ENCODE measurements at places on chromosomes 6 and 20. TPM values are rescaled to one million over a fixed set of nuclear protein-coding genes. Genes with fewer than 3 reads are reported as not detected.
A peak's percentile ranks its signal among the peaks of the same experiment; 100 is the strongest.

GRCh38 chr6:136465766-136466303 is 84.4 kb downstream of the MAP7 start:
- H3K4me1 ChIP-seq, result peaks cover 1% of the 10 kb centered on the region
- H3K4me3 ChIP-seq, result no peak overlapping the region
- no peaks in the 10 kb centered on the region for H3K36me3 ChIP-seq
- H3K27ac ChIP-seq, result no peak overlapping the region
- no peaks in the 10 kb centered on the region for H3K27me3 ChIP-seq

DNA sequence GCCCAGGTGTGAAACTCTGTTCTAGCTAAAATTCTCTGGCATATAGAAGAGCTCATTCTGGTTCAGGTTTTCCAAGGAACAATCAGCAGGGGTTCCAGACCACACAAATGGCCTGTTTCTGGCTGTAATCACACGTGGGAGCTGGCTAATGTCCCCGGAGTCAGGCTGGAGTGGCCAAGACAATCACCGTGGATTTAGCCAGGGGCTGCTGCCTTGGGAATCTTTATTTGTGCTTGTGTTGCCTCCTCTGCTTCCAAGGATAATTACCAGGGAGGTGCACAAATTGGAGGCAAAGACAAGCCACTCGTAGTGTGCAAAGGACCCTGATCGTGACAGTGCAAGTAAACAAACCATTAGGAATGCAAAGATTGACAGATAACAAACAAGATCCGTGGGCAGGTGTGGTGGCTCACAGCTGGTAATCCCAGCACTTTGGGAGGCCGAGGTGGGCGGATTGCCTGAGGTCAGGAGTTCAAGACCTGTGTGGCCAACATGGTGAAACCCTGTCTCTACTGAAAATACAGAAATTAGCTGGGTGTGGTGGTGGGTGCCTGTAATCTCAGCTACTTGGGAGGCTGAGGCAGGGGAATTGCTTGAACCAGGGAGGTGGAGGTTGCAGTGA is 77.3 kb downstream of the KCNB1 start:
- peaks cover 3% of the 10 kb centered on the region for H3K4me1 ChIP-seq
- H3K4me3 ChIP-seq, result no peak overlapping the region
- no peaks in the 10 kb centered on the region for H3K27me3 ChIP-seq
- no peak overlapping the region for H3K27ac ChIP-seq

DNA sequence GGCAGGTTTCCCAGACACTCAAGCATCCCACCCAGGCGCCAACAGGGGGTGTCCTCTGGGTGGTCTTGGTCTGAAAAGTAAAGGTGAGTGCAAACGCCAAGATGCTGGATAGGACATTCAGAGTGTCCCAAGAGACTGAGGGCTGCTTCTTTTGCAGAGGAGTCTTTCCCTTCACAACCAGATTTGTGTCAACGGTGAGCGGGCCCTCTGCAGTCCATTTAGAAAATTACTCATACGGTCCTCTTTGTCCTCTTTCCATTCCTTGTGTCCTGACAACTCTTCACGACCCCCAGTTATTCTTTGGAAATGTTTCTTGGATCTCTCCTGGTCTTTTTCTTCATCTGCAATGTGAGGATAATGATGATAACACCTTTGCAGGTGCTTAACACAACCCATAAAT is 257.8 kb downstream of the CDC5L start:
- DNase-seq, result no peak
- H3K36me3 ChIP-seq, result no peaks in the 10 kb centered on the region
- no peaks in the 10 kb centered on the region for H3K27me3 ChIP-seq
- H3K4me1 ChIP-seq, result no peaks in the 10 kb centered on the region
- H3K27ac ChIP-seq, result no peak overlapping the region
- no peak overlapping the region for H3K4me3 ChIP-seq

- H3K27ac ChIP-seq, result no peak overlapping the region
- H3K27me3 ChIP-seq, result no peaks in the 10 kb centered on the region
- H3K4me1 ChIP-seq, result peaks cover 4% of the 10 kb centered on the region
- no peaks in the 10 kb centered on the region for H3K36me3 ChIP-seq
Observed at GRCh38 chr6:18586133-18586532, 199.0 kb downstream of the RNF144B start.

DNA sequence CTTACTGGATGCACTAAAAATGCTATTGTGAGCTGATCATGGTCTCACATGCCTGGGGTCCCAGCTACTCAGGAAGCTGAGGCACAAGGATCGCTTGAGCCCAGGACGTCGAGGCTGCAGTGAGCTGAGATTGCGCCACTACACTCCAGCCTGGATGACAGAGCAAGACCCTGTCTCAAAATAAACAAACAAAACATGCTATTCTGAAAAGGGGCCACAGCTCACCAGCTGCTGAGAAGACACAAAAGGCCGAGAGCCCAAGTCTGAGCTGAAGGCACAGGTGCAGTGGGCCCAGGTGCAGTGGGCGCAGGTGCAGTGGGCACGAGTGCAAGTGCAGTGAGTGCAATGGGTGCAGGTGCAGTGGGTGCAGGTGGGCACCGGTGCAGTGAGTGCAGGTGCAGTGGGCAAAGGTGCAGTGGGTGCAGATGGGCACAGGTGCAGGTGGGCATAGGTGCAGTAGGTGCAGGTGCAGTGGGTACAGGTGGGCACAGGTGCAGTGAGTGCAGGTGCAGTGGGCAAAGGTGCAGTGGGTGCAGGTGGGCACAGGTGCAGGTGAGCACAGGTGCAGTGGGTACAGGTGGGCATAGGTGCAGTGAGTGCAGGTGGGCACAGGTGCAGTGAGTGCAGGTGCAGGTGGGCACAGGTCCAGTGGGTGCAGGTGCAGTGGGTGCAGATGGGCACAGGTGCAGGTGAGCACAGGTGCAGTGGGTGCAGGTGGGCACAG is 16.0 kb downstream of the ZBTB46 start:
- no peak overlapping the region for H3K4me3 ChIP-seq
- no peaks in the 10 kb centered on the region for H3K4me1 ChIP-seq
- DNase-seq, result peak; percentile 63
- no peaks in the 10 kb centered on the region for H3K27me3 ChIP-seq
- no peak overlapping the region for H3K27ac ChIP-seq

- no peak for DNase-seq
- H3K27me3 ChIP-seq, result peaks cover 37% of the 10 kb centered on the region
- H3K4me1 ChIP-seq, result no peaks in the 10 kb centered on the region
- H3K36me3 ChIP-seq, result no peaks in the 10 kb centered on the region
- no peak overlapping the region for H3K4me3 ChIP-seq
Observed at GRCh38 chr20:64090165-64090564, 6.0 kb upstream of the LKAAEAR1 start.

DNA sequence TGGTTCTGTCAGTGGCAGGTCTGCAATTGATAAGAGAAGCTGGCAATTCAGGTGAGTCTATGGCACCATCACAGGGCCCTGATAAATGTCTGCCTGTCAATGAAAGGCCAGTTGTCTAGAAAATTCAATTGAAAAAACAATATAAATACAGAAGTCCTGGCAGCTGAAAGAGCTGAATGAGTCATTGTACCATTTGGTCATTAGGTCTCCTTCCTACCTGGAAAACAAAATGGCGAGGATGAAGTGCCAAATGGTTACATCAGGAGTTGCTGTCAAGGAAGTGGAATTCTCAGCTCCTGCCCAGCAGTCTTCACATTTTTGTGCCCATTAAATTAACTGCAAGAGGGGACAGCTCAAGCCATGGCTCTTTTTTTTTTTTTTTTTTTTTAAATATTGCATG is 37.7 kb downstream of the PEX7 start:
- H3K27me3 ChIP-seq, result no peaks in the 10 kb centered on the region
- H3K4me3 ChIP-seq, result no peak overlapping the region
- peaks cover 4% of the 10 kb centered on the region for H3K36me3 ChIP-seq
- H3K27ac ChIP-seq, result no peak overlapping the region
- peaks cover 5% of the 10 kb centered on the region for H3K4me1 ChIP-seq

DNA sequence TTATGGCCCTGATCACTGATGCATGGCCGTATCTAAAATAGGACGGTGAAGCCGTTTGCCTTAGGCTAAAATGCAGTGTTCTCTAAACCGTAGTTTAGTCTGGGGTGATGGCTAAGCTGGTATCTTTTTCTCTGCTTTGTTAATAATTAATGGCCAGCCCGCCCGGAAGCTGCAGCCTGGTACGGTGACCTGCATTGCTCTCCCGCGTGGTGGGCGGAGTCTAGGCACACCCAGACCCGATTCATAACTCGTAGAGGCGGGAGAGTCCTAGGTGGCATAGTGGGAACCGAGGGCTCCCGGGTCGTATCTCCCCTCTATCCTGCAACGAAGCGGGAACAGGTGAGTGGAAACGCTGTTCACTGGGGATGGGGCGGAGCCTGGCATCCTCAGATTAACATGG is 5.5 kb downstream of the CDH4 start:
- H3K4me3 ChIP-seq, result no peak overlapping the region
- DNase-seq, result no peak
- H3K4me1 ChIP-seq, result no peaks in the 10 kb centered on the region

GRCh38 chr6:39152262-39152661 is 37.3 kb upstream of the SAYSD1 start:
- no peaks in the 10 kb centered on the region for H3K36me3 ChIP-seq
- no peak overlapping the region for H3K27ac ChIP-seq
- no peak overlapping the region for H3K4me3 ChIP-seq
- H3K27me3 ChIP-seq, result no peaks in the 10 kb centered on the region
- DNase-seq, result no peak

DNA sequence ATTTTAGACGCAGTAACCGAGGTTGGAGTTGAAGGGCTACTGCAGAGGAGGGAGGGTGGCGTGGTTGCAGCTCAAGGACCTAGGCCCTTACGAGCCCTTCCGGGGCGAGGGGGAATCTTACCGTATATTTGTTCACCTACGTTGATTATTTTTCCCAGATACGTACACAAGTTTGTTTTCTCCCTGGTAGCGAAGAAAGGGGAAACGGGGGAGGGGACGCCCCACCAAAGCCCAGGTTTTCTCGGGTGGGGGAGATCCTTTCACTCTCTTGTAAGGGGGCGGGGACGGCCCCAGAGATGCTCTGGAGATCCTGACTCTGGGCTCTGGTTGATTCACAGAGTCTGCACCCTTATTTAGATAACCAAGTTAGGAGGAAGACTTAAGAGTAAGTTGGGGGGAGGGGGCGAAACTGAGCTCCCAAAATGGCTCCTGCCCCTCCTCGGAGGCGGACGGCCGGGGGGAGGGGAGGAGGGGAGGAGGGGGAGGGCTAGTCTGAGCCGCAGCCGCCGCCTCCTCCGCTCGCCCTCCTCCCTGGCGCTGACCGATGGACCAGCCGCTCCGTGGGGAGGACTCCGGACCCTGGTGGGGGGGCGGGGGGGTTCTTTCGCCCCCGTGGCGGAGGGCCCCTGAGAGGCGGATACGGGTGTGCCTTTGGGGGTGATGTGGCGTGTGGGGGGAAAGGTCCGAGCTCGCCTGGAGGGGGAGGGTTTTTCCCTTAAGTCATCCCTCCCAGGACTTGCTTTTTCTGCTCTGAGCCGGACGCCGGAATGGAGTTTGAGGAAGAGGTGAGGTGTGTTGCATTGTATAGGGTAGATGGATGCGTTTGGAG is 2.2 kb downstream of the BRD2 start:
- peak; percentile 94 for DNase-seq
- peak overlapping the region; percentile 93 for H3K27ac ChIP-seq
- no peaks in the 10 kb centered on the region for H3K27me3 ChIP-seq

- H3K27ac ChIP-seq, result no peak overlapping the region
- H3K4me1 ChIP-seq, result no peaks in the 10 kb centered on the region
- H3K36me3 ChIP-seq, result no peaks in the 10 kb centered on the region
- no peaks in the 10 kb centered on the region for H3K27me3 ChIP-seq
- DNase-seq, result peak; percentile 68
Observed at GRCh38 chr6:132300323-132300949, 100.8 kb downstream of the MOXD1 start.

DNA sequence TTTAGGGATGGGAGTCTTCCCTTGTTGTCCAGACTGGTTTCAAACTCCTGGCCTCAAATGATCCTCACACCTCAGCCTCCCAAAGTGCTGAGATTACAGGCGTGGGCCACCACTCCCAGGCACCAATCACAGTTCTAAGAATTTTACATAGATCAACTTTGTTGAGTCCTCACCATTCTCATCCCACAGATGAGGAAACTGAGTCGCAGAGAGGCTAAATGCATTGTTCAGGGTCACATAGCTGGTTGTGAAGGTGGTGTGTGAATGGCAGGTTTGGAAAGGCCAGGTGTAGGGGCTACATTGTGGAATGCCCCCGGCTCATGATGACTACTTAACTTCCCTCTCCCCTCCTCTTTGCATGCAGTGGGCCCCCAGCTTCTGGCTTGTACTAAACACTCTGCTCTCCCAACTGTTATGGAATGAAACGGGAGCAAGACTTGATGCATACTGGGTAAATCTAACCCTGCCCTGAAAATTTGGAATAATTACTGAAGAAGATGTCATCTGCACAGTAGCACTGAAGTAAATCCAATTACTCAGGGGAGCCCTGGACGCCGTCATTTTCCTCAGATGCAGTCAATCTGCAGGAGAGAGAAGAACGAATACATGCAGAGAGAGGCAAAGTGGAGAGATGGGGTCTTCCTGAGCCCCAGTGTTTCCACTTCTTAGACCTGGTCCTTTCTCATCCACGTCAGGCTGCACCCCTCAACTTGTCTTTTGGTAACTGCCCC is 102.3 kb upstream of the ZNF217 start:
- H3K27ac ChIP-seq, result no peak overlapping the region
- no peak overlapping the region for H3K4me3 ChIP-seq
- DNase-seq, result no peak
- no peaks in the 10 kb centered on the region for H3K27me3 ChIP-seq
- no peaks in the 10 kb centered on the region for H3K4me1 ChIP-seq

DNA sequence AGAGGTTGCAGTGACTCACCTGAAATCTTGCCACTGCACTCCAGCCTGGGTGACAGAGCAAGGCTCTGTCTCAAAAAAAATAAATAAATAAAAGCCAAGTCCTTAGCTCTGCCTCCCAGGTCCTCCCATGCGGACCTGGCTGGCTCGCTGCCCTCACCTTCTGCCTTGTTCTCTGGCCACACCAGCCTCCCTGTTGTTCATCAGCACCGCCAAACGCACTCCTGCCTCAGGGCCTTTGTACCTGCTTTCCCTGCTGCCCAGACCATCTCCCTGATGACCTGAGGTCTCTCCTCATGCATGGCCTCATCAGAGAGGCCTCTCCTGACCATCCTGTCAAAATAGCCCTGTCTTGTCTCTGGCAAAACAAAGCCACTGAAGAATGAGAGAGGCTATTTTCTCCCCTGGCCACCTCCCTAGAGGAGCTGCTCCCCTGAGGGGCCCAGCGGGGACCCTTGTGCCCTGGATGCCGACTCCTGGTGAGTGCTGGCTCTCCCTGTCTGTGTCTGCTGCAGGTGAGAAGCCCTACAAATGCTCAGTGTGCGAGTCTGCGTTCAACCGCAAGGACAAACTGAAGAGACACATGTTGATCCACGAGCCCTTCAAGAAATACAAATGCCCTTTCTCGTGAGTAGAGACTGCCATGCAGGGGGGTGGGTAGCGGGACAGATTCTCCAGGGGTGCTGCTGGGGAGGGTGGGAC is 22.6 kb upstream of the CHMP4B start:
- H3K4me3 ChIP-seq, result no peak overlapping the region
- H3K27me3 ChIP-seq, result no peaks in the 10 kb centered on the region
- H3K4me1 ChIP-seq, result peaks cover 21% of the 10 kb centered on the region

The TRAM2 gene
- 4.4 TPM for polyA plus RNA-seq

The TFAP2A gene
- 0.55 TPM for polyA plus RNA-seq

The RAET1G gene
- 0.32 TPM for polyA plus RNA-seq

The FABP7 gene
- polyA plus RNA-seq, result 0.03 TPM

The IP6K3 gene
- polyA plus RNA-seq, result 3.4 TPM

The NRSN1 gene
- not detected for polyA plus RNA-seq

The MYH7B gene
- polyA plus RNA-seq, result 0.21 TPM

The TRDN gene
- 0.05 TPM for polyA plus RNA-seq

The KCNK16 gene
- not detected for polyA plus RNA-seq

The KHDC1 gene
- 1.9 TPM for polyA plus RNA-seq
